ENCODE measurements at places on chromosomes 16 and 17.

DNA sequence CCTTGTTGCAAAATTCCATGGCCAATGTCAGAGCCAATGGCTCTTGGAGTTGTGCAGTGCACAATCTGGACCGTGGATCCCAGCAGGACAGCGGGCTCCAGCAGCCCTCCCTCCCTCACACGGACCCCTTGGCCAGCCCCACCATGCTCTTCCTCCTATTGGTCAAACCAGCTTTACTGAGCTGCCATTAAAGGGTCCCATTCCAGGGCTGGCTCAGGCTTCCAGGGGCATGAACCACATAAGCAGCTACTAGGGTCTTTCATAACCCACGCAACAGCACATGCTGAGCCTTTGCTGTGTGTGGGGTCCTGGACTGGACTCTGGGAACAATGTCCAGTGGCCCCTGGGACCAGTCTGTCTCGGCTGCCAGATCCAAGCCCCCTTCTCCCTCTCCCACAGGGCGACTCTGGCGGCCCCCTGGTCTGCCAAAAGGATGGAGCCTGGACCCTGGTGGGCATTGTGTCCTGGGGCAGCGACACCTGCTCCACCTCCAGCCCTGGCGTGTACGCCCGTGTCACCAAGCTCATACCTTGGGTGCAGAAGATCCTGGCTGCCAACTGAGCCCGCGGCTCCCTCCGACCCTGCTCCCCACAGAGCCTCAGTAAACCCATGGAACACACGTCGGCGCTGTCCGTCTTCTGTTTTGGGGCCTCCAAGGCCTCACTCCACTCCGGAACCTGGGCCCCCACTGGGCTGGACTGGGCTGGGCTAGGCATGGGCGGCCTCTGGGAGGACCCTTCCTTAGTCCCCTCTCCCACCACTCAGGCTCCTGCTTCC lies 5.7 kb downstream of the CTRB1 start:
- peak; percentile 38 for DNase-seq

- no peak for DNase-seq
These were observed 96.3 kb upstream of the ZNF750 start for GRCh38 chr17:82935966-82936767.

DNA sequence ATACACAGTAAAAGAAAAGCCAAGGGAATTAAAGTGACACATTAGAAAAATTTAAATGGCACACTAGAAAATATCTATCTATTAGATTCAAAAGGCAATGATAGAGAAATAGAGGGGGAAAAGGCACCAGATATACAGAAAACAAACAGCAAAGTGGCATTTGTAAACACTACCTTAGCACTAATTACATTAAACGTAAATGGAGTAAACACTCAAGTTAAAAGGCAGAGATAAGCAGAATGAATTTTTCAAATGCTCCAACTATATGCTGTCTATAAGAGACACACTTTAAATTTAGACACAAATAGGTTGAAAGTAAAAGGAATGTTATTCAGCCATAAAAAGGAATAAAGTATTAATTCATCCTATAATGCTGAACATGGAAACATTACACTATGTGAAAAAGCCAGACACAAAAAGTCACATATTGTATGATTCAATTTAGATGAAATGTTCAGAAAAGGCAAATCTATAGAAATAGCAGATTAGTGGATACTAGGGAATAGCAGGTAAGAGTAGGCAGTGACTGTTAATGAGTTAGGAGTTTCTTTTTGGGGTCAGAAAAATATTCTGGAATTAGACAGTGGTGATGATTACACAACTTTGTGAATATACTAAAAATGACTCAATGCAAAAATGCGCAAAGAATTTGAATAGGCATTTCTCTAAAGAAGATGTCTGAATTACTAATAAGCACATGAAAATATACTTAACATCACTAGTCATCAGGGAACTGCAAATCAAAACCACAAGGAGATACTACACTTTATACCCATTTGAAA lies 92.4 kb downstream of the BRIP1 start:
- no peak for DNase-seq

GRCh38 chr17:51391982-51392654 lies 131.8 kb downstream of the UTP18 start:
- DNase-seq = no peak

- no peak for DNase-seq
These were observed 5.6 kb downstream of the CD19 start for GRCh38 chr16:28937222-28937876.

DNA sequence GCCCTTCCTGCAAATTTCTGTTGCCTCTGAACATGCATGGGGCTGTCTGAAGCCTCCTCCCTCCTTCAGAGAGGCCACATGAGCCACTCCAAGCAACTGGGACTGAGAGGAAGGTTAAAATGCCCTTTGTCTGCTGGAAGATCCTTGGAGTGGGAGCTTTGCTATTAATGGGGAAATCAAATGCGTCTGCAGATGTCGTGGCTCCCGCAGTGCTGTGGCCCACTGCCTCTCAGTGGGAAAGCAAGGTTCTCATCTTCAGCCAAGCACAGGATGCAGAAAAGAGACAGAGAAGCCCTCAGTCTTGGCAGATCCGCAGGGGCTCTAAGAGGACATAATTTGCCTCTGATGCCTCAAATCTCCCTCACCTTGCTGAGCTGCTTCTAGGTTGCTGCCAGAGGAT lies 34.8 kb downstream of the PEMT start:
- DNase-seq = no peak

DNA sequence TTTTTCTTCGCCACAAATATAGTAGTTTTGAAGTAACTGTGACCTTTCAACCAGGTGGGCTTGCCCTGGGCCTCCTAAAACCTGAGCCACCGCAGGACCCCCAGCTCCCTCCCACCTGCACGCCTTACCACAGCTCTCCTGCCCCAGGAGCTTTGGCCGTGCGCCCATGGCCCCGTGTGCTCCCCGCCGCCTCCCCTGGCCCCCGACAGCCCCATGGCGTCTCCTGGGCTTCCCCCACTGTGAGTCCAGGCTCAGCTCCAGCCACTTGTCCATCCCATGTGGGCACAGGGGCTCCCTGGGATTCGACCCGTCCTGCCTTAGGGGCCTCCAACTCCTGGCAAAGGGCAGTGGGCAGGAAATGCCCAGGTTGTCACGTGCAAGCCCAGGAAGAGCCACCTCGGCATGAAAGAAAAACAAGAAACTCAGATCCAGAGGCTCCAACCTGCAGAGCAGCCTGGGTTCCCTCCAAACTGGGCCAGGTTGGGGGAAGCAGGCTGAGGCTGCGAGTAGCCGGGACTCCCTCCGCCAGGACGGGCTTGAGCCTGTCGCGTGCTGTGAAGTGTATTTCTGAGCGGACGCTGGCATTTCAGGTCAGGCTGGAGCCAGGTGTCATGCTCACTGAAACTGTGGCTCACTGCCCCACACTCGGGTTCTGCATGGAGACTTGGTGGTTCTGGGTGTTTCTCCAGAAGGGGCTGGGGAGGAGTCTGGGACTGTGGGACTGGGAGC lies 5.8 kb downstream of the LGALS3BP start:
- DNase-seq = no peak

DNA sequence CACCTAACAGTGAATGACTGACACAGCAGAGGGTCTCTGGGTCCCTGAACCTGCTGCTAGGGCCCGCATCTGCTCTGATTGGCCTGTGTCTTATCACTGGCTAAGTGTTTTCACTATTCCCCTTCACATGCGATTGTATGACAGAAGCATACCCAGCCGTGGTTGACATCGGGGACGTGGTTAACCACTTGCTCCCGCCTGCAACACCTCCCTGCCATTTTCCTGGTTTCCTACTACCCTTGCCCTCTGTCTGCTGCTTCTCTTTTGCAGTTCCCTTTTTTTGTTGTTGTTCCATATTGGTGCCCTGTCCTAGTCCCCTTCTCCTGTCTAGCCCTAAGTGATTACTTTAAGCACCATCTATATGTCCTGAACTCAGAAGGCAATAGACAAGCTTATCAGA lies 177.0 kb downstream of the RGS9 start:
- no peak for DNase-seq

DNA sequence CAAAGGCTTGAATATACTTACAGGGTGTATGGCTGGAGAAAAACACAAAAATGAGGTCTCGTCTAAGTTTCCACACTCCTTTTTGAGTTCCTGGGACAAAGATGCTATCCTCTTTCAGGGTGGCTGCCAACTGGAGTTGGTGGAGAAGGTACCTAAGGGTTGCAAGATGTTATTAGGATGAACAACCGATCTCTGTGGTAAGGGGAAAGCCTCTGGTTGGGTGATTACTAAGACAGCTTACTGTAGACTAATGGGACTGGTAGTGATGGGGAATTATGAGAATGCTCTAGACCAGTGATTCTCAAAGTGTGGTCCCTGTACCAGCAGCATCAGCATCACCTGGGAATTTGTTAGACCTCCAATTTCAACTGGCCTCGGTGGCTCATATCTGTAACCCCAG lies 6.0 kb downstream of the ADAT1 start:
- DNase-seq = no peak

DNA sequence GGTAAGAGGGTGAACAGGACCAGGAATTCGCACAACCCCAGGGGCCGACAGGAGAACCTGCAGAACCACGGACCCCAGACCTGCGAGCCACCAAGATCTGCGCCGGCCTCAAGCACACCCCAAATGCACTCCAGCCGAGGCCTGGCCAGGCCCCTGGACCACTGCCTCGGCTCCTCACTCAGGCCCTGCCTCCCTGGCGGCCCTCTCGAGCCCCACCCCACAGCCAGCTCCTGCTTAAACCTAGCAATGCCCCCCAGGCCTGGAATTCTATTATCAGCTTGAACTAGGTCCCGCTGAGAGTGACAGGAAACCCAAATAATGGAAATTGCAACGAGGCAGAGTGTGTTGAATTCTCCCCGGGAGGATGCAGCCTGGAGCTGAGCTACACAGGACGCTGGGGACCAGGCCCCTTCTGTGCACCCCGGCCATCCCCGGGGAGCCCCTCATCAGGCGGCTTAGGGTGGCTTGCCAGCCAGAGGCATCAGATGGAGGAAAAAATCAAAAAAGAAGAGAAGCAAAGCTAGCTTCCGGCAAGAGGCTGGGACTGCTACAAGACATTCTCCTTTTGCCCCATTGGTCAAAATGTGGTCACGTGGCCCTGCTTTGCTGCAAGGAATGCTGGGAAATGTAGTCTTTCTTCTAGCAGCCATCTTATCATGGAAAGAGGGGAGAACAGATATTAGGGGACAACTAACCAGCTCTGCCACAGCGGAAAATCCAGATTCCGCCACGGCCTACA lies 2.4 kb upstream of the ENPP7 start:
- peak; percentile 95 for DNase-seq

DNA sequence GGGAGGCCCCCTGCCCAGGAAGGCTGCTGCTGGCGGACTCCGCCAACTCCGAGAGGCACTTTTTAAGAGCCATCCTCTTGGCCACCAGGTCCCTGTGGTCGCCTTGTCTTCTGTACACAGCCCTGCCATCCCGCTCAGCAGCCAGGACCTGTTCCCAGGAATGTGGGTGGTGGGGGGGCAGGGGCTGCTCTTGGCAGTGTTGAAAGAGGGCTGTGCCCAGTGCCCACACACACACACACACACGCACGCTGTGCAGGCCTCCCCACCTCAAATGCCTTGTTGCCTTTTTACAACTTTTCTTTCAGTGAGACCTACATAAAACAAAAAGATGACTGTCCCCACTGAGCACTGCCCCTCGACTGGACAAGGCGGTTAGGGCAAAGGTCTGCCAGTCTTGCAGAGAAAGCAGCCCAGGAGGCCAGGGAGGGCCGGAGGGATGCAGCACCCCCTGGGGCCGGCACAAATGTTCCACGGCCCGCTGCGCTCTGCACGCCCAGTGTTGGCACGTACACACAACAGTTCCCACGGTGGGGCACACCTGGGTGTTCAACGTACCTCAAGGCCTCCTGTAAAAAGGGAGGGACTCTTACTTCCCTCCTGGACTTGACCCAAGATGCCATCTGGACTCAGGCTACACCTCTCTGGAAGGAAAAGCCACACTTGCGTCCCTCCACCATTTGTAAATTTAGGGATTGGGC lies 18.5 kb upstream of the PITPNA start:
- no peak for DNase-seq

DNA sequence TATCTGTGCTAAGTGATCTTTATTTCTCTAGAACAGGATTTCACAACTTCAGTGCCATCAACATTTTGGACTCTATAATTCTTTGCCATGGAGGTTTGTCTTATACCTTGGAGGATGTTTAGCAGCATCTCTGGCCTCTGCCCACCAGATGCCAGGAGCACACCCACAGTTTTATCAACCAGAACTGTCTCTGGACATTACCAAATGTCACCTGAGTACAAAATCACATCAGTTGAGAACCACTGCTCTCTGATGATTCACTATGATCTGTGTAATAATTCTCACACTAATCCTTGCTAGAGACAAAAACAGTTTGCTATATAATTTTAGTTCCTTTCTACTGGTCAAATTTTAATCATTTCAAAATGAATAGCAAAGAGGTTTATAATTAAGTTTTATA lies 102.8 kb upstream of the AMZ2 start:
- no peak for DNase-seq

DNA sequence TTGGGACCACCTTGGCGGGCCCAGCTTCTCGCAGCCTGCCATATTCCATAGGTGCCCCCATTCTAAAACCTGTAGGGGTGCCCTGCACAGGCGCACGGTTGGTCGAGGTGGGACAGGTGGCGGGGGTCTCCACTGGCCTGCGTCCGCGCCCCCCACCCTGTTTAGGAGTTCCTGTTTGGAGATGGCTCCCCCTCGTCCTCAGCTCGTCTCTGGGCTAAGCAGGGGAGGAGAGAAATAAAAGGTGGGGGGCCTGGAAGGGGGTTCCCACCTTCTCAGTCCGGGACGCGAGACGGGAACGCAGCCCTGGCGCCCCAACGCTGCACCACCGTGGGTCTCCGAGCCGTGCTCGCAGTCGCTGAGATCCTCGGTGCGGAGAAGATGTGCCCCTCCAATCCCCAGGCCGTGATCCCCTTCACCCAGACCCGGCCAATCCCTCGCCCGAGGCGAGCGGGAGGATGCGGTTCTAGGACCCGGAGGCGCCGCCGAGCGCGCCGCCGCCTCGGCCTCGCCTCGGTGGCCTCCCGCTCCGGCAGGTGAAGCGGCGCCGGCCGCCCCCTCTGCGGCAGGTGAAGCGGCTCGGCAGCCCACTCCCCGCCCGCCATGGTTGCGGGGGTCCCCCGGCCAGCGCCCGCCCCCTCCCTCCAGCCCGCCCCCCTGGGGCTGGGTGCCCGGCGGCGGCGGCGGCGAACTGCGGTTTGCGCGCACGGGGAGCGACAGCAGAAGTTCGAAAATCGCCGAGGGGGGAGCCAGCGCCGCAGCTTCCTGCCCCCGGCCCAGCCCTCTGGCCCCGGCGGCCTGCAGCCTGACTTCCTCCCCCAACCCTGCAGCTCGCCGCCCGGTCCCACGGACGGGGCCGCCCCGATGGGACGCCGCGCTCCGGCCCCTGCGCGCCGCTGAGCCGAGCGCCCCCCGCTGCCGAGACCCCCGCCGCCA lies at the start of gene FMNL1:
TSS of gene FMNL1 (plus strand) at position 805 of the 933 bp plus-strand sequence. CDS start 240 bp downstream, outside the sequence.
- peak; percentile 36 for DNase-seq

DNA sequence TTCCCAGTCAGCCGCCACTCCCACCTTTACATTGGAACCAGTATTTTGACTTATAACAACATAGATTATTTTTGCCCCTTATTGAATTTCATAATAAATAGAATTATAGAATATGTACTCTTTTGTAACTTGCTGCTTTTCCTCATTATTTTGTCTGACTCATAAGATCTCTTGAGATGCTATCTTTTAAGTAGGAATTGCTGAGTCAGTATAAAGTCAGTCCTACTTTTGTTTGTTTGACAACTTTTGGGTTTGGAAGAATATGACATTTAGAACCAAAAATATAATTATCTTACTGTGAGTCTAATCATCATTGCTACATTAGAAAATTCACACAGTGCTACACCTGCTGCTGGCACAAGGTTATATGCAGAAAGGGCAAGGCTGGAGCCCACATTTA lies 69.7 kb downstream of the STXBP4 start:
- no peak for DNase-seq

GRCh38 chr17:74962622-74963394 lies 9.8 kb downstream of the HID1 start:
- DNase-seq = no peak
